Stimulated activated naive CD4-positive, alpha-beta T cell (primary cell): ENCODE measurements at places on chromosomes 3 and 15.

GRCh38 chr3:124669470-124669869, 60.8 kb upstream of the UMPS start:
- DNase-seq, result no peak

GRCh38 chr3:148711981-148712666, 14.4 kb downstream of the AGTR1 start:
- no peak for DNase-seq

- no peak for DNase-seq
Observed at GRCh38 chr15:50018491-50018890, 100.5 kb downstream of the ATP8B4 start.

DNA sequence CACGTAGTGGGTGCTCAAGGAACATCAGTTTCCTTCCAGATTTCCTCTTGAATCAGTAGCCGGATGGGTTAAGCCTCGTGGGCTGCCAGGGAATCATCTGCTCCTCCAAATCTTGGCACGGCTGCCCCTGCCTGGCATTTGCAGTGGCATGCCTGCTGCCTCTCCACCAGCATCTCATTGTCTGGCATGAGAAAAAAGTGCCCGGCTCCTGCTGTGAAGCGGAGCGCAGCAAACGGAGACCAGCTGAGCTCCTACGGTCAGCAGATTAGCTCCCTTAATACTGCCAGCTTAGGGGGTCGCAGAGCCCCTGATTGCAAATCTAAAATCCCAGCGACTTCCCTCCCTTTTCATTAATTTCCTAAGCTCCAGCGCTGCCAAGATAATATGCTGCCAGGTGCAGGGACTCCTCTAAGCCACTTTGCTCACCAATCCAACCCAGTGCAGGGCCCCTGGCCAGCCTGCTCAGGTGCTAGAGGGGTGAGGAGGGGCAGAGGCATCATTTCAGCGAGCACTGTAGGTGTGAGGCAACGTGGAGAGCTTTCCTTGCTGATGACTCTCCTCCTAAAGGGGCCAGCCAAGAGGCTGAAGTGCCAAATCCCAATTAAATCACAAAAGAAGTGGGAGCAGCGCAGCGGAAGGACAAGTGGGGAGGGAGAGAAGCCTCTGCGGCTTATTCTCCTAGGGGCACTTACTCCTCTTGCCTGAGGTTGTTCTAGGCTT, 49.6 kb upstream of the ST8SIA2 start:
- no peak for DNase-seq

DNA sequence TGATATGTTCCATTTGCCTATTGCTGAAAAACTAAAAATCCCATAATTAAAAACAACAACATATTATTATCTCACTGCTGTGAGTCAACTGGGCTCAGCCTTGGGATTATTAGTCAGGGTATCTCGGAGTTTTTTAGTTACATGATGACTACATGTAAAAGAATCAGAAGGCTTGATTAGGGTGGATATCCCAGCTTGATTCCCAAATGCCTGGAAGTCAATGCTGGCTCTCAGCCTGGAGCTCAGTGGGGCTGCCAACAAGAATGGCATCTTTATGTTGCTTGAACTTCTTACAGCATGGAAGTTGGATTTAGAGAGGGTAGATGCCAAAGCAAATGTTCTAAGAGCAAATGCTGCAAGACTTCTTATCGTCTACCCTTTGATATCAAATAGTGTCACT, 278.5 kb downstream of the PLOD2 start:
- DNase-seq, result no peak

- DNase-seq, result no peak
Observed at GRCh38 chr3:131147534-131147933, 120.9 kb downstream of the NEK11 start.
